Non-pigmented ciliary epithelial cell (primary cell): ENCODE measurements at places on chromosomes 7 and 10.

DNA sequence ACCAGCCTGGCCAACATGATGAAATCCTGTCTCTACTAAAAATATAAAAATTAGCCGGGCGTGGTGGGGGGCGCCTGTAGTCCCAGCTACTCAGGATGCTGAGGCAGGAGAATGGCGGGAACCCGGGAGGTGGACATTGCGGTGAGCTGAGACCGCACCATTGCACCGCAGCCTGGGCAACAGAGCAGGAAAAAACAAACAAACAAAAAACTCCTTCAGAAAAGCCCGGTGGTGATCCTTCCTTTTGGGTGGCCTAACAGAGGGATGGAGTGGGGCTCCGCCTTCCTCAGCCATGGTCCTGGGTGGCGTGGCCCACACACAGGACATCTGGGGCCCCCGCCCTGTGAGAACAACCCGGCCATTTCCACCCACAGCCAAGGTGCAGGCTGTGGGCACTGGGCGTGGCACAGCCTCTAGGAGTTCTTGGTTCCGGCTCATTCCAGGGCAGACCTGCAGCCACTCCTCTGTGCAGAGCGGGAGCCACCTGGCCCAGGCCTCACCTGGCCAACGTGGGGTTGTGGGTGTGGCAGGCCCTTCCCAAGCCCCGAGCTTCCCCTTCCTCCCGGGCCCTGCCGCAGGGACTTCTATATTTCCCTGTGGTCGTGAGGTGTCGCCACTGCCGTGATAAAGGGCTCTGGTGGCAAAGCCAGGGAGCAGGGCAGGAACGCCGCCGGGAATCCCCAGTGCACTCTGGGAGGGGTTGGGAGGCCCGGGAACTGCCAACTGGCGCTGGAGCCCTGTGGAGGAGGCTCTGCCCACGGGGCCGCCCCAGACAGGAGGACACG is 37.6 kb downstream of the GET4 start:
- no peak for DNase-seq

DNA sequence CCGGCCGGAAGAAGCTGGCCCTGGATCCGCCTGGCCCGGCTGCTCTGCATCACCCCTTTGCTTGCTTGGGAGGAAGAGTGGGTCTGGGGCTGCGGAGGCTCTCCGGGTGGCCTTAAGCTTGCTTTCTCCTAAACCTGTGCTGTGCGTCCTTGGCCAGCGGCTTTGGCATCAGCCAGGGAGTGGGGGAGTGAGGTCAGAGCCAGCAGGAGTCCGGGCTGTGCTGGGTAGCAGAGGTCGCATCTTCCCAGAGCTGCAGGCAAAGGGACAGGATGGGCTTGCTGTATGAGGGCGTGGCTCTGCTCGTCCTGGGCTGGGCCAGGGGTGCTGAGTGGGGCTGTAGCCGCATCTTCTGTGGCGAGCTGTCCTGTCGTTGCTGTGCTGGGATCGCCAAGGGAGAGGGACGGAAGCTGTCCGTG is 21.1 kb downstream of the BNIP3 start:
- DNase-seq: no peak

GRCh38 chr10:122280156-122280555 is 9.1 kb downstream of the BTBD16 start:
- no peak for DNase-seq

DNA sequence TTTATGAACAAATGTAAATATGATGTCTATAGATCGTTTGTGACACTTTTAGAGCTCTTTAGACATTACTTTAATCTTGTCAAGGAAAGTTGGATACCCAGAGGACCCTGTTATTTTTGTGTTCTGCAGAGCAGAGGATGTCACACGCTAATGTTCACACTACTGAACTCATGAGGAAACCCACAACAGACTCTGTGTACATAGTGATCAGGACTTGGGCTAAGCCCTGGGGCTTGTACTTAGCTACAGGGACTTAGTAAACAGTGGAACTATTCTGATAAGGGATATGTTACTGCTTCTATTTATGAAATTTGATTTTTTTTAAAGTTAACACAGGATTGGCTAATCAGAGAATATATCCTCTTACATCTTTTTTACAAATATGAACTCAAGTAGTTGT is 36.1 kb upstream of the ZNF518A start:
- DNase-seq: no peak

DNA sequence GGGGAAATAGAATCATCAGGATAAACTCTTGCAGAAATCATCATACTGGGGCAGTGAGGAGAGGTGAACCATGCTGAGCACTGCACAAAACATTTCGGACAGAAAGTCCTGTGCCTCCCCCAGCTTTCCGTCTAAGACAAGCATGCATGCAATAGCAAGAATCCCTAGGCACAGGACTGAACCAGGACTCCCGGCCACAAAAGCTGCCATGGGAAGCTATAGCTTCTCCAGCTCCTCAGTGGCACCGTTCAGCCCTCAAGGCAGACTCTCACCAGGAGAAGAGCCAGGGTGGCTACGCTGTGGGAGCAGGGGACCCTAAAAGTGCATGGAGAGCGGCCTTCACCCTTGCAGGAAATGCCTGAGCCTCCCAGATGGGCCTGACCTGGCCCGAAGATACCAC is 70.8 kb downstream of the ASB13 start:
- no peak for DNase-seq

- peak; percentile 36 for DNase-seq
Measured at GRCh38 chr10:97332591-97333350, 1.8 kb downstream of the FRAT2 start.

DNA sequence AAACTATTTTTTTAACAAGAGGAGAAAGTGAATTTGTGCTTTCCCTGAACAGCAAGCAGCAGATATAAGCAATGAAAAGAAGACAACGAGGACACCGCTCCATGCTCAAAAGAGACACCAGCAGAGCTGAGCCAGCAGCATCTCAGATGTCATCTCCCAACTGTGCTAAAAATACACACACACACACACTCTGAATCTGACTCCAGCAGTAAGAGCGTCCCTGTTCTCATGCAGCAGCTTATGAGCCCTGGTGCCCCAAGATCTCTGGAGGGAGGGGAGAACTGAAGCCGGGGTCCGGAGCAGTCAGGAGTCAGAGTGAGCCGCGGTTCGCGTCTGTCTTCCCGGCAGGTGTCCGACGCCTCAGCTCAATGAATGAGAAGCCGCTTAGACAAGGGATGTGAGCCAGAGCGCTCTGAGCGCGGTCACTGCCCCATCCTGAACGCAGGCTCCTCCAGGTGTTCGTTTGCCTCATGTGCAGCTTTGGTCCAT is 49.2 kb downstream of the SVIL start:
- DNase-seq: no peak

GRCh38 chr7:17674943-17675608 is 265.2 kb downstream of the SNX13 start:
- DNase-seq: no peak

- DNase-seq: no peak
Measured at GRCh38 chr10:109765838-109766237, 157.5 kb downstream of the XPNPEP1 start.

GRCh38 chr10:27752673-27753237 is 7.1 kb upstream of the MKX start:
- no peak for DNase-seq

DNA sequence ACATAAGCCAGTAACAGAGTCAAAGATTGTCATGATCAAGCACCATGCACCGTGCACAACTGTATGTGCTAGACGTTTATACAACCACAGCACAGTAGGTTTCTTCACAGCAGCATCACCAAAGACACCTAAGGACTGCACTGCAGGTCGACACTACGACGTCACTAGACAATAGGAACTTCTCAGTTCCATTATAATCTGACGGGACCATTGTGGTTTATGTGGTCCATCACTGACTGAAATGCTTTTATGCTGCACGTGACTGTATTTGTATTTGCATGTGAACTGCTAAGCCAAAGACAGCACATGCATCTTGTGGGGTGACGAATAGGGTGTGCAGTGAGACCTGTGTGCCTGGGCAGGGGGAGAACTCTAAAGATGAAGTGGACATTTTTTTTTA is 164.9 kb downstream of the PARD3 start:
- no peak for DNase-seq

- DNase-seq: no peak
Measured at GRCh38 chr7:49371771-49372170, 401.7 kb upstream of the VWC2 start.

GRCh38 chr7:33075818-33076518 is 13.4 kb upstream of the NT5C3A start:
- DNase-seq: no peak

DNA sequence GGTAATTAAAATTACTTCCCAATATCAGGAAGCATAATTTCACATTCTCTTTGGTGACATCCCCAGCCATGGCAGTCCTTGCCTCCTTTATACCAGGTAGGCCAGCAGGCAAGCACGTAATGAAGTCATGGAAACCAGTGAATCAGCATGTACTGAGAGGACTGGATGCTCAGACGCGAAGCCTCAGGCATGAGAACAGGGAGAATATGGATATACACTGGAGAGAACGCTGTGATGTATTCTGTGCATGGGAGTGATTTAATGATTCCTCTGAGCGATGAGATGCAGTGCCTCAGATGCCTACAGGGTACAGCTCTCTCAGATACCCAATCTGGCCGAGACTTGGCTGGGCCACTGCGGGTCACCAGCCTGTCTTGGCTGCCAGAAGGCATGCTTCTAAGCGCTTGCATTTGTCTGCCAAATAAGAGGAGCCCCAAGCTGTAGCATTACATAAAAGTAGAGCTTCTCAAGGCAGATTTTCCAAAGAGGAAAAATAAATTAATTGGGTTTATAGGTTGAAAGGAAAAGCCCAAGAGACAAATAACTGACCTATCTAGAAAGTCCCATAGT is 238.1 kb downstream of the RELN start:
- no peak for DNase-seq

DNA sequence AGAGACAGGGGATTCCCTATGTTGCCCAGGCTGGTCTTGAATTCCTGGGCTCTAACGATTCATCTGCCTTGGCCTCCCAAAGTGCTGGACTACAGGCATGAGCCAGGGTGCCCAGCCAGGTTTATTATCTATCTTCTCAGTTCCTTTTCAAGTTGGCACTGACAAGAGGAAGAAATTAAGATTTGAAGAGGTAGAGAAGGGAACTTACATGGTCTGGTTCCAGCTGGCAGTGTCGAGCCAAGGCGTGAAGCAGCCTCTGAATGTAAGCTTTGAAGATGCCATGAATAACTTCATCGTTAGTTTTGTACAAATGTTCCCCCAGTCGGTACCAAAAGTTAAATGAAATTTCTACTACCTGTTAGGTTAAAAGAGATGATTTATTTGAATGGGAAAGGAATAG is 57.7 kb downstream of the TNPO3 start:
- DNase-seq: no peak

GRCh38 chr7:3538041-3538440 is 237.0 kb downstream of the SDK1 start:
- no peak for DNase-seq
